Kidney (tissue), 22 donors: ENCODE measurements at places on chromosomes 2 and 18. TPM values are rescaled to one million over a fixed set of nuclear protein-coding genes. Genes with fewer than 3 reads are reported as not detected.

The SCN9A gene
- 5.3 TPM for total RNA-seq

The TEX44 gene
- total RNA-seq, result not detected

The DSEL gene
- 6.4 TPM for total RNA-seq

The CAPN14 gene
- 0.25 TPM for total RNA-seq

The EMILIN1 gene
- 75.2 TPM for total RNA-seq

The ARL6IP6 gene
- total RNA-seq, result 15.5 TPM

The NEU4 gene
- 0.76 TPM for total RNA-seq

The CDC42EP3 gene
- total RNA-seq, result 34.1 TPM

The ASIC4 gene
- total RNA-seq, result not detected

The DNAJC5G gene
- total RNA-seq, result not detected

The UGT1A3 gene
- total RNA-seq, result 0.57 TPM

The POTEI gene
- not detected for total RNA-seq

The KCNG2 gene
- 0.76 TPM for total RNA-seq

The B3GNT7 gene
- total RNA-seq, result 9.3 TPM

The FBXO41 gene
- 5.2 TPM for total RNA-seq

The LRATD1 gene
- total RNA-seq, result 17.3 TPM

The APLF gene
- 5.9 TPM for total RNA-seq

The PER2 gene
- total RNA-seq, result 28.4 TPM
